Germinal center (tissue), 1 donor: ENCODE measurements at places on chromosomes 1 and 21.

- DNase-seq: no peak
These were observed 987.7 kb downstream of the TTLL7 start for GRCh38 chr1:83011265-83011664.

GRCh38 chr1:44592208-44593145, 81.8 kb downstream of the TMEM53 start:
- DNase-seq: no peak

GRCh38 chr1:45300669-45300997, 26.1 kb upstream of the HPDL start:
- DNase-seq: no peak

DNA sequence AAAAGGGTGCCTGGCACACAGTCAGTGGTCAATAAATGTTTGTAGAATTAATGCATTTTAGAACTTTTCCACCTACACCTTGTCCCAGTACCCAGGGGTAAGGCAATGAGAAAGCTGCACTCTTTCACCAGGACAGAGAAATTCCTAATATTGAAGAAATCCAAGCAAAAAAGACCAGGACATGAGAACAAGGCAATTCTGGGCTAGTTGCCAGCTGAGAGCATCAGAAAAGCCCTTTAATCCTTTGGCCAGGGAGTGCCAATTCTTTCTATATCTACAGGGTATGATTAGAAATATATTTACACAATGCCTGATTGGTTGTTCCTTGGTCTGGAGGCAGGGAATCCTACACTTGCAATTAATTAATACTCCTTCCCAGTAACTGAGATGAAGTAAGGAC, 492.4 kb upstream of the NFIA start:
- no peak for DNase-seq

- no peak for DNase-seq
These were observed 25.2 kb downstream of the SPOCD1 start for GRCh38 chr1:31790641-31791091.

GRCh38 chr1:82534996-82535395, 734.3 kb downstream of the ADGRL2 start:
- DNase-seq: no peak
